ENCODE measurements at places on chromosomes 2 and 18.

- no peak for DNase-seq
Measured at GRCh38 chr2:65227020-65227455, 593 bp upstream of the ACTR2 start.

DNA sequence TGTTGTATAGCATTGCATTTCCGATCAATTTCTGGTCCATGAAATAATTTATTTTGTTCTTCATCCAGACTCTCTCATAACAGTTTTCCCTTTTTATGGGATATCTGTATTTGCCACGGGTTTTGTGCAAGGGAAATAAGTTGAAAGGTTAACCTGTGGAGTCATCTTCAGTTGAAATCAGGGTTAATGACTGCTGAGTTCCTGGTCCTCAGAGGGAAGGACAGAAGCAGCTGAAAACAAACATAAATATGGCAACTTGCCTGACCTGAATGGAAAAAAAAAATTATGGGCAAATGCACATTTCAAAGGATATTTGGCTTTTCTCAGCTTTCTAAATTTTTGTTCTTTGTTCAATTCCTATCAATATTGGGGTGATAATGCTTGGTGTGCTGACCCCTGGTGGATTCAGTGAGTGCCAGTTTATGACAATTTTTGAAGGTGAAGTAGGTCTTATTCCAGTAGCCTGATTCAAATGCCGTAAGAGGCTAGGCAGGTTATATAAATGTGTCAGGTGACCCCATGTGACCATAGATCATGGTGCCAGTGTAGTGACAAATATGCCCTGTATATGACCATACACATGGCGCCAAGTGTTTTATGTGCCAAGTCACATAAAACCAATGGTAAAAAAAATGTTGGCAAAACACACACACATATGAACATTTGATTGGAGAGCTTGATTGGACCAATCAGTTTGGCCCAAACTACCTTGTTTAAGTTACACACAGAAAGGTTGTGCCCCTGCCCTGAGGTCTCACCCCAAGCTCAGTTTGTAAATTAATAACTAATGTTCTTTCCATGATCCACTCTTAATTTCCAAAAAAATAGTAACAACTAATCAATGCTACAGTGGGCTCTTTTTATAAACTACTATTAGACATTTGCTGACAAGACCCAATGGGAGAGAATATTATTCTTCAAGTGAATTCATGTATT lies 47.6 kb upstream of the FAM124B start:
- no peak for DNase-seq

- DNase-seq, result no peak
Measured at GRCh38 chr2:212136216-212136795, 402.3 kb downstream of the ERBB4 start.

DNA sequence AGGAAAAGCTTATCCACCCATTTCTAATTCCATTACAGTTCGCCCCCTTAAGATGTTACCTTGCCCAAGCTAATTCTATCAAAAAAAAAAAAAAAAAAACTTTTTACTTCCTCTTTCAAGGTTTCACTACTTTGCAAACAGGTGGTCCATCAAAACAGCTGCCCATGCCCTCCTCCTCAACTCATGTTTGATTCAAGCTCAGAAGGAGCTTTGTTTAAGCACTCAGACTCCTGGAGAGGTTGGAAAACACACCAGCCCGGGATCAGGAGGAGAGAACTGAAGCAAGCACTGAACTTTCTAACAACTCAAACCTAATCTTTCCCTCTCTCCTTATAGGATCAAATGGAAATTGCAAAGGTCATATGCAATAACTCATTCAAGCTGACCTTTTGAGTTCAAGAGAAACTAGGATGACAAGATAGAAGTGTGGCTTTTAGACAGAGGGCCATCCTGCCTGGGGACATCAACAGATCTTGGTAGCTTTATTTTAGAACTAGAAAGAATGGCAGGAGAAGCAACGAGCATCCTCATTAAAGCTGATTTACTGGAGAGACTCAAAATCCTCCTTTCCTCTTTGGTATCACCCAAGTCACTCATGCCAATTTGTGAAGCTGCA lies 28.3 kb upstream of the FZD7 start:
- DNase-seq, result no peak

DNA sequence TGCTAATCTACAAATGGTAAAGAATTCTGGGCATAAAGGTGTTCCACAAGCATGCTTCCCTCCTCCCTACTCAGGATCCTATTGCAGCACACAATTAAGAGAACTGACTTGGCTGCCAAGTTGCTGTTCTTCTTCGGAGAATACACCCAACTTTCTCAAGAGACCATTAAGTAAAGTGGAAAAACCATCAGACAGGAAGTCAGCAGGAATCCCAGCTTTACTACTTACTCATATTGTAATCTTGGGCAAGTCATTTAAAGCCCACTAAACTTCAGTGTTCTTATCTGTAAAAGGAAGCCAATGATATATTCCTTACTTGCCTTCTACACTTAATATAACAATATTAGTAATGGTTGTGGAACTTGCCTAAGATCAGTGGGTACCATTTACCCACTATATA lies 37.8 kb downstream of the PSTPIP2 start:
- no peak for DNase-seq

GRCh38 chr18:34028324-34028723 lies 196.4 kb downstream of the NOL4 start:
- DNase-seq, result no peak

- no peak for DNase-seq
Measured at GRCh38 chr2:120770176-120770575, 34.5 kb downstream of the GLI2 start.

DNA sequence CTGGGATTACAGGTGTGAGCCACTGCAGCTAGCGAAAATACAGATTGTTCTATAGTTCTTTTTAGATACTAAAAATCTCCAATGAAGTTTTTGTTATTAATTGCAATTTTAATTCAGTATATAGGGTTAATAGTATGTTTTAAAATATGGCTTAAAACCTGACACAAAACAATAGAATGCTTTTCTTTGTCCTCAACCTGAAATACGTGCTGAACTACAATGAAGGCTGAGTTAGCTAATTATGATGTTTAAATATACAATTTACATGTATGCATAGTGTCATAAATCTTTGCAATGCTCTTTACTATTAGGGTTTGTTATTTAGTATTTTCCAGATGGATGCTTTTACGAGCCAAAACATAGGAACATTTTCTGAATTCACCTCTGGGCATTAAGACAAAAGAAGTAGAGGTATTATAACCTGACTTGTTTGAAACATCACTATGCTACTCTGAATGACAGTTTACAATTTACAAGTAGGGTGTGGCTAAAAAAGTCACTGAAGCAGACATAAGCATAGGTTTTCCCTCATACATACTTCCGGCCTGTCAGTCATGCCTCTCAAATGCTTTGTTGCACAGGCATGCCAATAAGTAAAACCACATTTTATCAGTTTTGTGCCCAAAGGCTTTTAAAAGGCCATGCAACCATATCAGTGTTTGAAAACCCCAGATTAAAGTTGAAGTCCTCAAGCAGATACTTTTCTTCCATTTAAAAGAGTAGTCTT lies 168.3 kb downstream of the OTX1 start:
- no peak for DNase-seq

GRCh38 chr2:135063210-135063609 lies 11.1 kb downstream of the RAB3GAP1 start:
- DNase-seq, result no peak

DNA sequence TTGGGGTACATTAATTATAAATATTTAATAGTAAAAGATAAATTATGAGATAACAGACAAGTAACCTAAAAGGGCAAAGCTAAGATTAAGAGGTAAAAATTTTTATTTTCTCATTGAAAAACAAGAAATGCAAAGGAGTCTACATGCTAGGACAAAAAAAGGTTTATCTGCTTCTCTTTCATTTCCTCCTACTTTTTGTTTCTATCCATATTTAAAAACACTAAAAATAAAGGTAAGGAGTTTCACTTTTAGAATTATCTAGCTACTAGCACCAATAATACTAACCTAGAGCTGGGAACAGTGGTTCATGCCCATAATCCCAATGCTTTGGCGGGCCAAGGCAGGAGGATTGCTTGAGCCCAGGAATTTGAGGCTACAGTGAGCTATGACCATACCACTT lies 1551.7 kb upstream of the SLC39A10 start:
- DNase-seq, result no peak

DNA sequence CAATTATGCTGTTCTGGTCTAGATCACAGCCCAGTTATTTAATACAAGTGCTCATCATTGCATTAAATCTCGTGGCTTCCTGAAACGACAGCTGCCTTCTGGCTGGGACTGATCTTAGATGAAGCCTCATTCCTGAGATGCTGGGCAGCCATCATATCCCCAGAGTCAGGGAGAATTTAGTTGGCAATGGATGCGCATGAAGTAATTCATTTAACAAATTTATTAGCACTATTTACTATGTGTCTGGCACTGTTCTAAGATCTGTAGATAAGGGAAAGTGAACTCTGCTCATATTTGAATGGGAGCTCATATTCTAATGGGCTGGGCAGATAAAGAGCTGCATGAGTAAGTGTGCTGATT lies 244.7 kb downstream of the KCNS3 start:
- no peak for DNase-seq

- DNase-seq, result peak; percentile 1
Measured at GRCh38 chr2:241796610-241797138, 12.3 kb upstream of the NEU4 start.

Data from head of caudate nucleus (tissue), 42 donors.